ENCODE measurements at places on chromosomes 2 and 18.

DNA sequence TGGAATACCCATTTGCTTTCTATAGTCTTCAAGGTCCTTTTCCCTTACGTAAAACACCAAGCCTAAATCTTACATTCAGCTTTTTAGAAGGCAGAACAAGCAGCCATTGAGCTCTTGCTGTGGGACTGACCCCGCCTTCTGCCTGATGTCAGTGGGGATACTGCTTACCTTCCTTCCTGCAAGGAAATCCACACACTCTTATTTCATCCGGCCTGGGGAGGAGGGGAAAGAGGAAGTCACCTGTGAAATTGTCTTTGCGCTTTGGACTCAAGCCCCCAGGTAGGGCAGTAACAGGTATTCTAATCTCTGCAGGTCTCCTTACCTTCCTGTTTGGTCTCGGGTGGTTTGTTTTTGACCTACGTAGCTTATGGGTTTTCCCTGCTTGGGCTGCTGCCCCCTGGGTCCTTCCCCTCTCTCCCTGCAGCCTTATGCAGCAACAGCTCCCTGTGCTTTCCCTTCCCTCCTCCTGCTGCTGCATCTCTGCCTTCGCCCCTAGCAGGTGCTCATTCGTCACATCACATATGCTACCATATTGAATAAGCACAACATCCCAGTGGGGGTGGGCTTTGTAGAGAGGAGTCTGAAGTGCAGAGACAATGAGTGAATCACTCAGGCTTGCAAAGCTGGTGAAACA lies 402.5 kb upstream of the TRIB2 start:
- no peak for DNase-seq

- DNase-seq, result no peak
Observed at GRCh38 chr18:11494107-11494506, 115.3 kb upstream of the SLC35G4 start.

DNA sequence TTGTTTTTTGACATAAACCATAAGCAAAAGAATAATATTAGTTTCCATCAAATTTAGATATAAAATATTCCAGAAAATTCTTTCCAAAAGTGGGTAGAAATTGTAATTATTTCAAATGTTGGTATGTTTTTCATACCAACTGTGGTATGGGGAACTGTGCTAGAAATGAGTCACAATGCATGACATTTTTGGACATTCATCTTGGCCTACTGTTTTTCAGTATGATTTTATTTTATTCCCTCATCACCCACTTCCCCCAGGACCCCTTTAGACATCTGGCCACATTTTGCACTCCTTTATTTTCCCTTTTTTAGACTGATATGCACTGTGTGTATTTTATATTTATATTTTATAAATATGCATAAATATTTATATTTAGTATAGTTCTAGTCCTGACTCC lies 97.1 kb downstream of the DPP4 start:
- DNase-seq, result no peak

DNA sequence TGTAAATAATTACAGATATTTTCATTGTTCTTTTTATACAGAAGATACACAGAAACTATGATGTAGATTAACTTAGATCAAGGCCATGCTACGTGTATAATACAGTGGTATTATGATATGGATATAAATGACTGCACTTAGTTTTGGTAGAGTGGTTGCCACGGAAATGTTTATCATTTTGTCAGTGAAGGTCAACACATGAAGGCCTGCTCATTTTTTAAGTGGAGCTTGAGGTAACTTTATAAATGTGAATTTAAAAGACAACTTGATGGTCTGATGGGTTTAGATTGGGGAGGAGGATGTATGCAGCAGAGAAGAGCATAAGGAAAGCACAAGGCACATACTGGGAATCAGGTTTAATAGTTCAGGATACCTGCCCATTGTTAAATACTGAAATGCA lies 14.4 kb upstream of the BBS5 start:
- no peak for DNase-seq

- DNase-seq, result no peak
Observed at GRCh38 chr18:62672600-62672999, 42.7 kb upstream of the PHLPP1 start.

- no peak for DNase-seq
Observed at GRCh38 chr2:16090650-16091575, 150.6 kb downstream of the MYCN start.

Data from left colon (tissue), 2 donors.